Dermis blood vessel endothelial cell (primary cell): ENCODE measurements at places on chromosomes 5 and 9. TPM values are rescaled to one million over a fixed set of nuclear protein-coding genes. Genes with fewer than 3 reads are reported as not detected.

AGXT2 gene
- 0.05 TPM in 1 of 2 replicates, not detected in the other for total RNA-seq

ANXA2R gene
- total RNA-seq: 7.7 and 7.8 TPM in 2 replicates

DNA sequence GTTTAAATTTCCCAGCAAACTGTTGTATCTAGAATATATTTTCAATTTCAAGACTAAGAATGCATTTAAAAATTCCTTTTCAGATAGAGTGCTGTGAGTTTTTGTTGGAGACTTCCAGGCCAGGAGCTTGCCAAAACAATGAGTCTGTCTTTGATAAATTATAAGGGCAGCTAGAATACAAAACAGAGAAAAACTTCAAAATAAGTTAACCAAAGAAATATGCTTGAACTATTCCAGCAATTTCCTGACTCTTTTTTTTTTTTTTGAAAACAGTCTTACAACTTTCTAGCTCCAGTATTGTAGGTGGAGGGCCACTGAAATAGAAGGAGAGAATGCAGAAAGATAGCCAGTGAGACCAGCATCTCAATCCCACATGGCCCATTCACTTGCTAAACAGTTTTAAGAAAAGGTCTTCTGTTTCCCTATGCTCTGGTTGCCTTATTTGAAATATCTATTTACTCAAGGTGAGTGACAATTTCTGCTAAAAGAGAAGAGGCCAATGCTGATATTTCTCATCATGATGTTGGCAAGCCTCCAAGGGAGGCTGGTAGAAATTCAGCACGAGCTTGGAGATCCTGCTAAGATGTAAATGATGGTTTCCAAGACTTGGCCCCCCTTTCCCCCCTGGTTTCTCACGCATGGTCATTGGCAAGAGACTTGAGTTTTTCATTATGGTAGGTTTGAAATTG lies 103.2 kb downstream of the USP20 start:
- DNase-seq: peak; percentile 77

GRCh38 chr5:87399720-87400119 lies 13.0 kb downstream of the CCNH start:
- no peak for DNase-seq

DNA sequence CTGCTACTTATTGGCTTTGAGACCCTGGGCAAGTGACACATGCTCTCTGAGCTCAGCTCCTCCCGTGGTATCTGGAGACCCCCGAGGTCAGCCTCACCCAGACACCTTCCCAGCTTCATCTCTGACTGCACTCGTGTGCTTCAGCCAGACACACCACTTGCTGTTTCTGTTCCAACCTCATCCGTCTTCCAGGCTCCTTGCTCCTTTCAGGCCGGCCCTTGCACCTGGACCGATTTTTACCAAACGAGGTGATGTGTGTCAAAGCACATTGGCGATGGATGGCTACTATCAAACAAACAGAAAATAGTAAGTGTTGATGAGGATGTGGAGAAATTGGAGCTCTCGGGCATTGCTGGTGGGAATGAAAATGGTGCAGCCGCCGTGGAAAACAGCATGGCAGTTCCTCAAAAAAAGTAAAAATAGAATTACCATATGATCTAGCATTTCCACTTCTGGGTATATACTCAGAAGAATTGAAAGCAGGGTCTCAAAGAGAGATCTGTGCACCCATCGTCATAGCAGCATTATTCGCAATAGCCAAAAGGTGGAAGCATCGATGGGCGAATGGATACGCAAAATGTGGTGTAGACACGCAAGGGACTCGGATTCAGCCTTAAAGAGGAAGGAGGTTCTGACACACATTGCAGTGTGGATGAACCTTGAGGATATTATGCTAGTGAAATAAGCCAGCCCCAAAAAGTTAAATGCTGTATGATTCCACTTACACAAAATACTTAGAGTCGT lies 96.1 kb upstream of the IER5L start:
- no peak for DNase-seq

DNA sequence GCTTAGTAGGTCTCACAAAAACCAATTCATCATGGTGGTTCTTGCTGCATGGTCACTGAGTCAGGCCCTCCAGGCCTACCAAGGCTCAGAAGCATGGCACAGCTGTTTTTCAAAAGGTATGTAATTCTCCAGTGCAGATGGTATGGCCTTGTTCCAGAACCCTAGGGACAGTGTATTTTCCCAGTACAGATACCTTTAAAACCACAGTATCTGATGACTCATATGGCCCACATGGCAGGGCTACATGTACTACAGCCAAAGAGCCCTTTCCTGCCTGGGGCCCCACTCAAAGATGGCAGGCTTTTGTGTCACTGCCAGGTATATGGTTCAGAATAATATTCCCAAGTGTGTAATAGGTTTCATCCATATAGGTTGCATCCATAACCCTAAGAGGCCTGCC lies 16.5 kb downstream of the CSF2 start:
- peak; percentile 58 for DNase-seq

GRCh38 chr9:127136081-127136879 lies 13.8 kb upstream of the ANGPTL2 start:
- DNase-seq: no peak

GRCh38 chr5:418162-419121 lies 24.5 kb upstream of the EXOC3 start:
- DNase-seq: no peak

DNA sequence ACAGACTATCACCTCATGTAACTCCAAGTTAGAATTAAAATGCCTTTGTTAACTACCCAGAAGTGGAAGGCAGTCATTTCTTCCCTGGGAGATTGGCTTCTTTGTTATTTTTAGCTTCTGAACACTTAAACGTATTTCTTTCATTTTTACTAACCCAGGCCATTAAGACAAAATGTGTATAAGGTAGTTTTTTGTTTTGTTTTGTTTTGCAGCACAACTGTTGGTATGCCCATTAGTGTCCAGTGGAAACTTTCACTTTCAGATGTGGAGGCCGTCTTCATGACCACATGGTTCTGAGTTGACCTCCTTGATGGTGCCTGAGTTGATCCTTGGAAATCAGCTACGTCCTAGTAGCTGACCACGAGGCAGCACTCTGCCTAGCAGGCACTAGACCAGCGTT lies 264.6 kb upstream of the ZNF608 start:
- no peak for DNase-seq

DNA sequence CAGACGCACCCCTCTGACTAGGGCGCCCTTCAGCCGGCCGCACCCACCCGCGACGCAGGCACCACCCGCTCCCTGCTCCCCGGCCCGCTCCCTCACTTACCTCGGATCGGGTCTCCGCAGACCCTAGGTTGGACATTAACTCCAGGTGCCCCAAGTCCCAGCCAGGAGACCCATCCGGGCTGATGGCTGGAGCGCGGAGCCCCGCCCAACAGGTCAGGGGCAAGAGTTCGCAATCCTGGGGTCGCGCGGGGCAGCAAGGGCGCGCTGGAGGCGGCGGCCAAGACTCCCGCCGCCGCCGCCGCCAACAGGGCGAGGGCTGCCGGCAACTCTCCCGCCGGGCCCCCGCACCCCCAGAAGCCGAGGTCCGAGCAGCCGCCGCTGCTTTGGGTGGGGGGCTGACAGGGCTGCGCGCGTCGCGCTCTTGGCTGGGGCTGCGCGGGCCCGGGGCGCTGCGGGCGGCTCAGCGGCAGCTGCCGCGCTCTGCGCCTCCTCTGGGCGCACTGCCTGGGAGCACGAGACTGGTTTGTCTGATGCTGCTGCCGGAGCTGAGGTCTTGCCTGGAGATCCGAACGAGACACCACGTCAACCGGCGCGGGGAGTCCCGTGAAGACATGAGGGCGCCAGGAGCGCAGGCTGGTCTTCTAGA lies at the start of gene GDNF:
Gene GDNF, minus strand, starts transcription at position 635 of the 646 bp plus-strand sequence. CDS start 5,245 bp downstream, outside the sequence.
- peak; percentile 56 for DNase-seq

GRCh38 chr5:144335561-144335960 lies 164.9 kb downstream of the KCTD16 start:
- DNase-seq: no peak

DNA sequence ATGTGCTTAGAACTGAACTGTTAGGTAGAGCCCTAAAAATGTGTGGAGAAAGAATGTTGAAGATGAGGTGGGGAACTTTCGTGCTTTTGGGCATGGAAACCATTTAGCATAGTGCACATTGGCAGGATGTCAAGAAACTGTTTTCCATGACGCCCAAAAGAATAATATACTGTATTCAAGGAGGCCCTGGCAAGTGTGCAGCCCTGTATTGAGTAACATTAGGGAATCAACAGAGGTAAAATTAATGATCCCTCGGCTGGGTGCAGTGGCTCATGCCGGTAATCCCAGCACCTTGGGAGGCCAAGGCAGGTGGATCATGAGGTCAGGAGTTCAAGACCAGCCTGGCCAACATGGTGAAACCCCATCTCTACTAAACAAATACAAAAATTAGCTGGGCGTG lies 20.9 kb upstream of the PLIN2 start:
- DNase-seq: peak; percentile 33

DNA sequence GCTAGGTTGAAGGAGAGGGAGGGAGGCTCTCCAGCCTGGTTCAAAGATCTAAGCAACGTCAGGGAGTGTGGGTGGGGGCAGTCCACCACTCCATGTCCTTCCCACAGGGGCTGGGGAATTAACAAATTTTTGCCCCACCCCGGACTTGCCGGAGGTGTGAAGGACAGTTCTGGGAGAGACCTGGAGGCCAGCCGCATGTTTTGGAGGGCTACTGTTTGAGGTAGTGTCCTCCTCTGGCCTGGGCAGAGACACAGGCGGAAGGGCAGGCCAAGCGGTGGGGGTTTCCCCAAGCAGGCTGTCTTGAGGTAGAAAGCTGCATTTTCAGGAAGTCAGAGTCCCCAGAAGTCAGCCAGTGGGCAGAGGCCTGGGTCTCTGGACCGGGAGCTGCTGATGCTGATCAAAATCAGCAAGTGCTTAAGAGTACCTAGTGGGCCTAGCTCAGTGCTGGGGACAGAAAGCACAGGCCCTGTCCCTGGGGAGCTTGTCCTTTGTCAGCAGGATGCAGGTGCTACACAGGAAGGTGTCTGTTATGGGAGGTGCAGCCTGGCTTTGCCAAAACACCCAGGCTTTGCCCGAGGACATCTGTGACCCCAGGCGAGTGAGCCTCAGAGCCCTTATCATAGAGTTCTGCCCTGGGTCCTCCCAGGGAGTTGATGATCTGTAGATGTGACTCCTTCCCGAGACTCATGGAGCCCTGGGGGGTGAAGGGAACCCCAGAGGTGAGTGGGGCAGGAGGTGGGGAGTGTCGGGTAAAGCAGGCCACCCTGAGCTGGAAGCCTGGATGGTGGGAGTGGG lies 18.5 kb downstream of the JADE2 start:
- DNase-seq: no peak

- no peak for DNase-seq
Observed at GRCh38 chr5:73365990-73366667, 82.4 kb downstream of the FOXD1 start.

GRCh38 chr9:130694205-130694604 lies 625 bp downstream of the EXOSC2 start:
- no peak for DNase-seq

DNA sequence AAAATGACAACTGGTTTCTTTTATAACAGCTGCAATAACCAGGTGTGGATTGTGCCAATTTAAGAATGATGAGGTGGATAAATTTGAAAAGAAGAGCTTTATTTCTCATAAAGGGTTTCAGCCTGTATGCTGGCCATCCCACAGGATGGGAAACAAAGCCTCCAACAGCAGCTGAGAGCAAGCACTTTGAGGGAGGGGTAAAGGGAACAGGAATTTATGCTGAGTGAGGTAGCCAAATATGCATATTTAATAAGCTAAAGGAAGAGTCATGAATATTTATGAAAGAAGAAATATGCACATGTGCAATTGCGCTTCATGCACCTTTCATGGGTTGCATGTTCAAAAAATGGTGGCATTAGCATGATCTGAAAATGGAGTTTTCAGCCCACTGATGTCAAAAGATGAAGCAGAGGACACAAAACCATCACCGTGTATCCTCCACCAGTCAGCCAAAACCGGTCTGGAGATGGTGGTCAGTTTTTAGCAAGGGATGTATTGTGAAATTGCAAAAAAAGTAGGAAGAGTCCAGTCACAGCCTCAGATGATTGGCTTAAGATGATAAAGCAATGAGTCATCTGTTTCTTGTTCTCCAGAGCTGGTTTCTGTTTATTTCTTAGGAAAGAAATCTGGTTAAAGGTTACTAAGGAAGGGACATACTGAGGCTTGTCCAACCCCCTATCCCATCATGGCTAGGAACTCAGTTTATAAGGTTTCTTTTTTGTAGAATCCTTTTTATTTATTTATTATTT lies 47.9 kb downstream of the DEPDC1B start:
- DNase-seq: peak; percentile 35
